ENCODE measurements at places on chromosomes 6 and 20.

DNA sequence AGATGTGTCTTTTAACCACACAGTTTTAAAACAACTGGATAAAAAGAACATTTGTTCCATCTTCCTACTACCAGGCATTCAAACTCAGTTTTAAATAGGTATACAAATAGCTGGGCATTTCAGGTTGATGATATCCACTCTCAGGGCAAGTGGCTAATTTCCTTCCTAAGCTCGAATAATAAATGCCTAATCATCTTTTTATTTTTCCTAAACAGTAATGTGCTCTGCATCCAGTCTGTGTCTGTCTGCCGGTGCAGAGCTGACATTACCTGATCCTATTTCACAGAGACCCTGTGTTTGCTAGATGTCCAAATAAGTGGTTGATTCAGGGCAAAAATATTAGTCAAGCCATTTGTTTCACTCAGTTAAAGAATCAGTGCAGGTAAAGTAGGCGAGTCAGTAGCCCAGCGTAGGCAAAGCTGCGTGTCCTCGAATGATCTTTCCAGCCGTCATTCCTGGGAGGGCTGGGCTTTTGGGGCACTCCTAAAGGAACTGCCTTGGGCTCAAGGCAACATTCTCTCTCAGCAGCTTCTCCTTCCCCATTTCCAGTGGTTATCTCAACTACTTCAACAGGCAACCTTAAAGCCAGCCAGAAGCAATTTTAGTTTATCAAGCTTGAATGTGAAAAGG, 74.2 kb upstream of the BMP2 start:
- no peak for DNase-seq

- DNase-seq, result no peak
Observed at GRCh38 chr6:4370066-4370465, 234.7 kb upstream of the ECI2 start.

DNA sequence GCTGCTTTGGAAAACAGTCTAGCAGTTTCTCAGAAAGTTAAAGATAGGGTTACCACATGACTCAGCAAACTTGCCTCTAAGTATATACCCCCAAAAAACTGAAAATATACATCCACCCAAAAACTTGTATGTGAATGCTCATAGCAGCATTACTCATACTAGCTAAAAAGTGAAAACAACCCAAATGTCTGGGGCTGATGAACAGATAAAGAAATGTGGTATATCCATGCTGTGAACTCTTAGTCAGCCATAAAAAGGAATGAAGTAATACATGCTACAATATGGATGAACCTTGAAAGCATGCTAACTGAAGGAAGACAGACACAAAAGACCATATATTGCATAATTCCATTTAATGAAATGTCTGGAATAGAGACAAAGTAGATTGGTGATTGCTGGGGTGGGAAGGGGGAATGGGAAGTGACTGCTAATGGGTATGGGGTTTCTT, 79.9 kb upstream of the GLP1R start:
- DNase-seq, result no peak

- DNase-seq, result no peak
Observed at GRCh38 chr6:79636673-79637072, 5.5 kb downstream of the SH3BGRL2 start.

GRCh38 chr6:15518878-15519277, 143.9 kb downstream of the DTNBP1 start:
- DNase-seq, result no peak

DNA sequence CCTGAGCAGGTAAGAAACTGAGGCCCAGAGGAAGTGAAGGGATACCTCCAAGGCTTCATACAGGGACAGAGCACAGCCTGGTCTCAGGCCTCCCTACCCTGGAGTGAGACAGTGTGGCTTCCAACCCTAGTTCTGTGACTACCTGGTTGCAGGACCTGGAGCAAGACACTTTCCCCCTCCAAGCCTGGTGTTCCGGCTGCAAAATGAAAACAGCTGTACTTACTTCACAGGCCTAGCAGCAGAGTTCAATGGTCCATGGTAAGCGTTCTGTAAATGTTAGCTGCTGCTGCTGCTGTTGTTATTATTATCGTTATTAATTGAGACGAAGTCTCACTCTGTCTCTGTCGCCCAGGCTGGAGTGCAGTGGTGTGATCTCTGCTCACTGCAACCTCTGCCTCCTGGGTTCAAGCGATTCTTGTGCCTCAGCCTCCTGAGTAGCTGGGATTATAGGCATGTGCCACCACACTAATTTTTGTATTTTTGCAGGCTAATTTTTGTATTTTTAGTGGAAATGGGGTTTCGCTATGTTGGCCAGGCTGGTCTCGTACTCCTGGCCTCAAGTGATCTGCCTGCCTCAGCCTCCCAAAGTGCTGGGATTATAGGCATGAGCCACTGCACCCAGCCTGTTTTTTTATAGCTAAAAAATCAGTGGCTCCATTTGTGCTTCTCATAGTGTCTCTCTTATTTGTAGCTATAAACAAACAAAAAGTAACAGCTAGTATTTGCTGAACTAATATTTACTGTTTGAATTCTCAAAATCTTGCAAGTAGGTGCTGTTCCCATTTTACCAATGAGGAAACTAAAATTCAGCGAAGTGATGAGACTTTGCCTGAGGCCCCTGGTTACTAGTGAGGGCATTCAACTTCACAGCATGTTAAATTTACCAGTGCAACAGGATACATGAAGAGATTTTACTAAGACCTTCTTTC, 41.9 kb downstream of the COX4I2 start:
- DNase-seq, result no peak

Data from hindlimb muscle (tissue), 1 donor.